ENCODE measurements at places on chromosomes 11 and 22.

DNA sequence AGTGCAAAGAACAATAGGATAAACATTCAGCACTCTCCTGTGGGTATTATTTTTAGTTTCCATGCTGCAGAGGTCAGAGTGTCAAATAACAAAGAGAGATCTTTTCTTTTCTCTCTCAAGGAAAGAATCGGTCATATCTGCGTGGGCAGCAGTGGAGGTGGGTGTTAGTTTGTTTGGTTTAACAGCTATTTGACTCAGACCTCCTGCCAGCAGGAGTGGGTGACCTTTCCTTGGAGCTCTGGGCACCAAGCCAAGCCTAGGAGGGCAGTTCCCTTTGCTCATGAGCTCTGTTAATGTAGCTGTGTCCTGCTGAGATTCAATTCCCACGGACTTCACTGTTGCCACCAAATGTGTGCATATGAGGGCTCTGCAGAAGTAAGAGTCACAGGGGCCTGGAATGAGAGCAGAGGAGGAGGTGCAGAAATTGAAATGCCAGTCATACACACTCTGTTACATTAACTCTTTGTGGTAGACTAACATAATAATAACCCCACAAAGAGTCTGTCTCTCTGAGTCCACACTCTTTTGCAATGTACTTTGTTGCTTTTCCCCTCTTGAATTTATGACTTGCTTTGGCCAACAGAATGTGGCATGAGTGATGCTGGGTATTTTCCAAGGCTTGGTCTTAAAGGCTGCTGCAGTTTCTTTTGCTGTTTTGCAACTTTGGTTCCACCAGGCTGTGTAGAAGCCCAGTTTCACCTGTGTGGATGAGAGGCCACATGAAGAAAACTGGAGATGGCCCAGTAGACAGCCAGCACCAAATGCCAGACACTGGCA lies 76.0 kb upstream of the GRK3 start:
- DNase-seq, result peak; percentile 18

- DNase-seq, result no peak
Observed at GRCh38 chr22:23755711-23756110, 1.5 kb upstream of the VPREB3 start.

GRCh38 chr11:83035070-83035854 lies 36.4 kb downstream of the RAB30 start:
- peak; percentile 39 for DNase-seq

DNA sequence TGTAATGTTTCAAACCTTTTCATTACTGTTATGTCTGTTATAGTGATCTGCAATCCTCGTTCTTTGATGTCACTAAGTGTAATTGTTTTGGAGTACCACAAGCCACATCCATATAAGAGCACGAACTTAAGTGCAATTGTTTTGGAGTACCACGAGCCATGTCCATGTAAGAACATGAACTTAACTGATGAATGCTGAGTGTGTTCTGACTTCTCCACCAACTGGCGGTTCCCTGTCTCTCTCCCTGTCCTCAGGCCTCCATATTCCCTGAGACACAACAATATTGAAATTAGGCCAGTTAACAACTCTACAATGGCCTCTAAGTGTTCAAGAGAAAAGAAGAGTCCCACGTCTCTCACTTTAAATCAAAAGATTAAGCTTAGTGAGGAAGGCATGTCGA lies 23.5 kb downstream of the TESMIN start:
- peak; percentile 34 for DNase-seq

- DNase-seq, result no peak
Observed at GRCh38 chr11:100940111-100940510, 189.5 kb downstream of the PGR start.

All from NB4 (cell line).